ENCODE measurements at places on chromosomes 2 and 18.

DNA sequence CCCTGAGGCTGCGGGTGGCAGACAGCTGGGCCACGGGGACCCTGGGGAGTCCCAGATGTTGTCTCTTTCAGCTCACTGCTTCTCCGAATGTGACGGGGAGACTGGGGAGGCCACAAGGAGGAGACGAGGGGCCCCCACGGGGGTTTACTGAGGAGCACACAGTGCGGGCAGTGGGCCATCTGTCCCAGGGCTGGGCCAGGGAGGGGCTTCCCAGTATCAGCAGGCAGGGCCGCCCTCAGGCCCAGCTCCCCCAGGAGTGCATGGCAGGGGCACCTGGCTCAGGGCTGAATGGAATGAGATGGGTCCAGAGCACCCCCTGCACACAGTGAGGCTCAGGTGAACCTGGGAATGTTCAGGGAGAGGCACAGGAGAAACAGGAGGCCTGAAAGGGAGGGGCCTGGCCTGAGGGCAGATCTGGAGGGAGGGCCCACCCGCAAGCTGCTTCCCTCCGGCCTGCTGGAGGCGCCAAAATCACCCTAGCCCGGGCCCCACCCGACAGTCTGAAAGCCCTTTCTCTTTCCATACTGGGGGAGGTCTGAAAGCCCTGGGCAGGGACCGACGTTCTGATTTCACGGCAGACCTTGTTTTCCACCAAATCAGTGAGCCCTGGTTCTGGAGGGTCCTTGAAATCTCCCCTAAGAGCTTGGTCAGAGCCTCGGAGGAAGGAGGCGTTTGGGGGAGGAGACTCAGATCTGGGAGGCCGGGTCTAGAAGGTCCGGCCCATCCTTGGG lies 35.5 kb upstream of the PTMA start:
- peak; percentile 83 for DNase-seq

DNA sequence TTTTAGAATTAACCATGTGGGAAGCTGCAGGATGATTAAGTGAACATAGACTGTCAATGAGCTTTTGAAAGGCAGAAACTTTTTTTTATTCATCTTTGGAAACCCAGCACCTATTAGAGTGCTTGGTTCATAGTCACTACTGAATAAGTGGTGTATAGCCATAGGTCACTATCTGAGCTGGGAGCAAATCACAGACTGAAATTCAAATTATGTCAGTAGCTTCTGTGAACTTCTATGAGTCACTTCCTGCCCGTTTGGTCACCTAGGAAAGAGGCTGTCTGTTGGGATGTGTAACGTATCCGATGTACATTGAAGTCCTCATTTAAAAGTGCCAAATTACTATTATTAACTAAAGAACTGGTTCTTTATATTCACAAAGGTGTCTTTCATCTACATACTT lies 20.5 kb upstream of the SLC40A1 start:
- no peak for DNase-seq

GRCh38 chr2:167749016-167749415 lies 498.4 kb downstream of the STK39 start:
- no peak for DNase-seq

- no peak for DNase-seq
Observed at GRCh38 chr2:229071292-229071976, 199.7 kb downstream of the PID1 start.

DNA sequence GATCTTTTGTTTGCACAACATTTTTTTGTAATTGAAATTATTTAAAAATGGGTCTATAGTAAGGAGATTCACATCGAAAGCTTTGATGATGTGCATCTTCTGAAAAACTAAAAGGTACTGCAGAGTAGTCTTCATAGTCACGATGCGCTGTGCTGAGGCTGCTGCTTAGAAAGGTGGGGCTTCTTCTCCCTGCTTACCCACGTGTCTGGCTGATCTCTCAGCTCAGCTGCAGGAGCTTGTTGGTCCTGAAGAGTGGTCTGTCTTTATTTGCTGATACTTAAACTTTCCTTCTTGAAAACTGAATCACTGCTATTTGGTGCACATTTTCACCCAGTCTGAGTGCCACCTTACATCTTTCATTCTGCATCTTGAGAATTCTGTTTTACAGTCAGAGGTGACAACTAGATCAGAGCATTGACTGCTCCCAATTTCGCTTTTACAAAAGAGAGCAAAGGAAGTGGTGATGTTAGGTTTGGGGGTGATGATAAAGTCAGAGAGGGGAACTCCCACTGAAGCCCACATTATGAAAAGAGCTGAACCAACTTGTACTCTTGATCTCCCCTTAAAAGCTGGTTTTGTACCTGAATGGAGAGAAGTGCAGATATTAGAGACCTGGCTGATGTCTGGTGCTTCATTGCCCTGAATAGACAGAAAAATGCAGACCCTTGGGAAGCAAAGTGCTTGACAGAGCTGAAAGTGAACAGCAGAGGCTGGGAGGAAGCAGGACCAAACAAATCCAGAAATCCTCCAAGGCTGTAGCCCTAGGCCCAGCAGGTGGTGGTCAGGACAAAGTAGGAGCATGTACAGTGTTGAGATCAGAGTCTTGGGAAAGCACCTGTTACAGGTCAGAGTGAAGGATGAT lies 984.5 kb downstream of the TSN start:
- DNase-seq: no peak
